ENCODE measurements at places on chromosomes 7 and 10.

- no peak for DNase-seq
Measured at GRCh38 chr7:15867441-15867840, 181.0 kb upstream of the MEOX2 start.

- no peak for DNase-seq
Measured at GRCh38 chr7:136336932-136337331, 359.8 kb upstream of the MTPN start.

GRCh38 chr10:63866075-63866746 lies 345.0 kb downstream of the REEP3 start:
- DNase-seq, result peak; percentile 72

DNA sequence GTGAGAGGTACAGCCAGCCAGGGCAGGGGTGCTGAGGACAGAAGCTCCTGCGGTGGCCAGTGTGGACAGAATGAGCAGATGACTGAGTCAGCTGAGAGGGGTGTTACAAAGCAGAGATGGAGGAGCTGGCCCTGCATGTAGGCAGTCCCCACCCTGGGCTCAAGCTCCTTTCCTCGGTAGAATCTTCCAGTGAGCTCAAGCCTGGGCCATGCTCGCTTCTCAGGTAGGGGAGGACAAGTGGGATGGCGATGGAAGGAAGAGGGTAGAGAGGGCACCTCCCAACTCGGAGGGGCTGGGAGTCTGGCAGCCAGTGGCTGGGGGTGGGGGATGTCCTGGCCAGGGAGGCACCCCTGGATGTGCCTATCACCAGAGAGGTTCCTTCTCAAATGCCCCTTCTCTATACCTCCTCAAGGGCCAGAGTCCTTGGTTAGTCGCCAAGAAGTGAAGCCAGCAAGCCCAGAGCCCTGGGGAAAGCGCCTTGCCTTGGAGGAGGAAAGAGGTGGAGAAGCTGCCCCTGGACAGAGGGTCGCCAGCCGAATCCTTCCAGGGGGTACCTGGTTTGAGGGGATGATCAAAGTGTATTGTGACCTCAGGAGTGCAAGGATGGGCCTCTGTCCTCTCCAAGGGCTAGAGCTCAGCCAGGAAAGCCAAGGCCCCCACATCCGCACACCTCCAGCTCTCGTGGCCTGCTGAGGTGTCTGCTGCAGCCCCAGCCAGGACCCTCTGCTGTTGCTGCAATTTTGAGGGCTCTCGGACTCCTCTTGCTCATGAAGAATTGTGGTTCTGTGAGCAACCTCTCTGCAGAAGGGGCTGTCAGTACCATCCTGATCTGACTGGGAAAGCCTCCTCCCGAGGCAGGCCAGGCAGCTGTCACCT lies 88.6 kb upstream of the MACROH2A2 start:
- no peak for DNase-seq

DNA sequence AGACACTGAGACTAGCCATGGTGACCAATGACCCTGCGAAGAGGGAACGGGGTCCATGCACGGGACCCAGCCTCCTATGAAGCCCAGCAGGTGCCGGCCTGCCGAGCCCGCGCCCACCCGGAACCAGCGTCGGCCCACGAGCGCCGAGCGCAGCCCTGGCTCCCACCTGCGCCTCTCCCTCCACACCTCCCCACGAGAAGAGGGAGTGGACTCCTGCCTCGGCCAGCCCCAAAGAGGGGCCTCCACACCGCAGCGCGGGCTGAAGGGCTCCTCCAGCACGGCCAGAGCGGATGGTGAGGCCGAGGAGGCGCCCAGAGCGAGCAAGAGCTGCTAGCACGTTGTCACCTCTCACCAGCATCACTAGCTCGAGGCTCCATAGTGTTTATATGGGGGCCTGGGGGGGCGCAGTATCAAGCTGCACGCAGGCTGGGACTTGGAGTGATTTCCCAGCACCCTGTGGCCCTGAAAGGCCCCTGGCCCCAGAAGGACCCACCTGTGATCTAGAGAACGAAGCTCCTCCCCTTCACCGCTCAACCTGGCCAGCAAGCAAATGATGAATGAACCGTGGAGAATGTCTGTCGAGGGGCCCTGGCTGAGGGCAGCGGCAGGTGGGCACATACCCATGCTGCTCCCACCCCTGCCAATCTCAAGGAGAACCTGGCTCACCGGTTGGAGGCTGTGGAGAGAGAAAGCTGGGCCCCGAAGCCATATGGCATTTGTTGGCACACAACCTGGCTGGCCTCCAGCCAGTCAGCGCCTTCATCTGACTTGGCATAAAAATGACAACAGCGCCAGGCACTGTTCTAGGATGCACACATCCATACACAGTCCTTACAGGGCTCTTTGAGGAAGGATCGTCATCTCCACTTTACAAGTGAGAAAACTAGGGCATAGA lies 30.7 kb downstream of the GHRHR start:
- DNase-seq, result no peak

DNA sequence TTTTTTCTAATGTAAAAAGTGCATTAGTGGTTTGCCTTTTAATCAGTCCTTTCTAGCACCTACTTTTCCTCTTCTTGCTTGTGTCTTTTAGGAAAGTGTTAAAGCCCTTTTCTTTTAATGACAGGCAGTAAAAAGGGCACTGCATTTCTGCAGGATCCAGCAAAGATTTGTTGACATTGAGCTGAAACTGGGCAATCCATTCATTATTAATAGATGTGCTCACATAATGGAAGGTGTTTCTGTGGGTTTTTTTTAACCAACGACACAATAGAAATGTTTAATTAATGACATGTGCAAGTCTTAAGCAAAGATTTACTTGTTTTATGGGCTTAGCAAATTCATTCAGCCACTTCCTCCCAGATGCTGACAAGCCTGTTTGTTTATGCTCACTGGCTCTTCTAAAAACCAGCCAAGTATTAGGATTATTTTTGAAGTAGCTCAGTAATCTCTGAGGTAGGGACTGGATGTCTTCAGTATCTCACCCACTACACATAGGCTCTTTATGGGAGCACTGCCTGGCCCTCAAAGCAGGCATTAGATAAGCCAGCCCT lies 1201.1 kb downstream of the SORCS1 start:
- DNase-seq, result no peak

GRCh38 chr7:140053812-140054539 lies 8.8 kb downstream of the PARP12 start:
- DNase-seq, result peak; percentile 66
